ENCODE measurements at places on chromosomes 16 and 17. TPM values are rescaled to one million over a fixed set of nuclear protein-coding genes. Genes with fewer than 3 reads are reported as not detected.

DNA sequence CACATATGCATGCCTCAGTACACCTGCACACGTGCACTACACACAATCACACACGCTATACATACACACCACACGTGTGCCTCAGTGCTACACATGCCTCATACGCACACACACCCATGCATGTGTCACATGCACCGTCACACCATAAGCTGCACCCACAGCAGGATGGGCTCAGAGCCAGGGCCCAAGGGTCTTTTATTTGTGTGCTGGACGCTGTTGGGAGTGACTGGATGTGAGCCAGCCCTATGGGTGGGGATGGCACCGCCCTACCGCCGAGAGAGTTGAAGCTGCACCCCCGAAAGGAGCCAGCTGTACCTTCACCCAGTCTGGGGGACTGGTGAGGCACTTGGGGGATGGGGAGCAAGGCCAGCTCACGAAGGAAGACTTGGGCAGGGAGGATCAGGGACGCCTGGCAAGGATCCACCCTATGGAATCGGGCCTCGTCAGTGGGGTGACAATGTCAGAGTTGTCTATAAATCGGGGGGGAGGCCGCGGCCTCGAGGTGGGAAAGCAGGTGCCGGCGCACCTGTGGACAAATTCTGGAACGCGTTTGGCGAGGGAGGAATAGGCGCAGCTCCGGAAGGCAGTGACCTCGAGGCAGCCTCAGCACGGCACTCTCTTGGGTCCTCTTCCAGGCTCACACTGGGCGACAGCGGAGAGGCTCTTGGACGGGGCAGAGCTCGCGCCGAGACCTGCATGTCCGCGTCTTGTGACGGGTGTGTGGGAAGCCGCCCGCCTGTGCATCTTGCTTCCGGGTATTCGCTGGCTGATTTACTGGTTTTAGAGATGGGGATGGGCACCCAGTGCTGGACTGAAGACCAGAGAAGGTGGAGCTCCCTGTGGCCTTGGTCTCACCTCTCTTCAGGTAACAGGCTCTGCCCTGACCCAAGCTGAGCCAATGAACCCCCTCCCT, 7.3 kb downstream of the RGS11 start:
- no peak for DNase-seq

DNA sequence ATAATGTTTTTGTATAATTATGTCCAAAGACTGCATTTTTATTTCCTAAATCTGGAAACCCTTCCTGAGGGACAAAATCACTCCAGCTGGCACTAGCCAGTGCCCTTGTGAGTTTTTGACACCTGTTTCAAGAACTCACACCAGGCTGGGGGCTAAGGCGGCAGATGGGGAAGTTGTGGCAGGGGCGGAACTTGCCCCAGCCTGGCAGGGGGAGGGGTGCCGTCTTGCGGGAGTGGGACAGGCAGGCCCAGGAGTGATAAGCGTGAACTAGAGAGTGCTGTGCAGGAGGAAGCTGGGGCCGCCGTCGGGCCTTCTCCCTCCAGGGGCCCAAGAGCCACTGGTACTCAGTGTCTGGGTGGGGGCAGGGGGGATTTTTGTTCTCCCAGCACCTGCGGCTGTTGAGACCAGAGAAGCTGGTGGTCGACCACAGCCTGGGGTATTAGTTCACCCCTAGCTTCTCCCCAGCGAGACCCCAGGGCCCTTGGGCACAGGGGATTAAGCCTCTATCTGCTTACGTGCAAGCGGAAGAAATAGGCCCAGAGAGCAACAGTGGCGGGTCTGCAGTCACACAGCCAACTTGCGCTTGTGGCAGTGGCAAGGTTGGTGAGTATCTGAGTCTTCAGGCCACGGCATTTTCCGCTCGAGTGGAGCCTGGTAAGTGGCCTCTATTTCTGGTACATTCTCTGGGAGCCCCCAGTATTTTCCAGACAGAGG, 40.2 kb upstream of the PLCG2 start:
- DNase-seq = no peak

DNA sequence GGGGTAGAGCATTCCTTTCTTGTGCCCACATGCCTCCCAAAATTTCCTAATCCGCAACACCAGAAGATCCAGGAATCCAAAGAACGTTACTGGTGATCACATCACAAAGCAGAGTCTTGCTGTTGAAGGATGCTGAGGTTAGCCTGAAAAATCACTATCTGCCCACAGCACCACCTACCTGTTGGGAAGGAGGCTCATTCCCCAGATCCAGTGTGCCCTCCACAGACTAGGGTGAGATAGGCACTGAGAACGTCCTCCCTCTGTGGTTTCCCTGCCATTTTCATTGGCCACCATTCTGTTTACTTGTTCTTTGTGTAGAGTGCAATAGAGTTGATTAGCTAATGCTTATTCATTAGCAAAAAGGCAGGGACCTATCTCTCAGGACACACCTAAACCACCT, 30.3 kb downstream of the RCVRN start:
- no peak for DNase-seq

GRCh38 chr17:16286947-16287562, 66.2 kb downstream of the CENPV start:
- DNase-seq = peak; percentile 80

- DNase-seq = peak; percentile 96
Observed at GRCh38 chr16:3099732-3100499, 822 bp upstream of the ZSCAN10 start.

- DNase-seq = no peak
Observed at GRCh38 chr16:11797957-11798299, 870 bp upstream of the ZC3H7A start.

DNA sequence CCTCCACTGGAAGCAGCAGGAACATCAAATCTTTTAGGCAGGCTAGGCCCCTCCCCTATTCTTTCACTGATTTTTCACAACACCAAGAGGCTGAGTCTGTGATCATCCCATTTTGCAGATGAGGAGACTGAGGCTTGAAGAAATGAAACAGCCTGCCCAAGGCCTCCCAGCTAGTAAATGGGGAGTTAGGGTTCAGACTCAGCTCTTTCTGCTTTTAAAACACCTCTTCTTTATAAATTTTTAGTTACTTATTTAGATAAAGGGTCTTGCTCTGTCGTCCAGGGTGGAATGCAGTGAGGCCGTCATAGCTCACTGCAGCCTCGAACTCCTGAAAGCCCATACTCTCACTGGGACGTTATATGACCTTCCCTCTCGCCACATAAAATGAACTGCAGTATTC, 82.2 kb downstream of the BMERB1 start:
- no peak for DNase-seq

DNA sequence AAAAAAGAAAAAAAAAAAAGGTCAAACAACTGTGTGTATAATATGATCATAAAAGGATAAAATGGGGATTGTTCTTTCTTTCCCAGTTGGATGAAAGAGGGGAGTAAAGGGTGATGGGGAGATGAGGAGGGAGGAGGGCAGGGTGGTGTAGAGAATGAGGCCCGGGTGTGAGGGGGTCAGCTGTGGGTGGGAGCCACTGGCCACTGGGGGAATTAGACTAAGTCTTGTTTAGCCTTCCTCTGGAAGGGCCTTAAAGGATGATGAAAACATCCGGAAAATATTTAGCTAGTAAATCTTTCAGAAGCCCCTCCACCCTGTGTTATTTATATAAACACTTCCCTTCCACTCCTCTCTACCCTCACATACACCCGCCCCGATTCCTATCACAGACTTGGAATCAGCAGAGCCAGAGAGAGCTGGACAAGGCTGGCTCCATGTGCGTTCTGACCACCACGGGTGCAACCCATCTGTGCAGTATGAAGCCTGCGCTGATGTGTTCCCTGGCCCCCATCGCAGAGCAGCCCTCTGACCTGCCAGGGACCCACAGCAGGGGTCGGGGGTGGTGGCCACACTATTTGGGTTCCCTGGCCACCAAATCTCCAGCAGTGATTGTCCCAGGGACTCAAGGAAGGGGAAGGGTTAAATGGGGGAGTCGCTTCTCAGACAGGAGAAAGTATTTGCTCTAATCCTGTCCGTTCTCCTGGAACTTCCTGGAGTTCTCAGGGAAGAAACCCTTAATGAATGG, 72.7 kb downstream of the GAS7 start:
- no peak for DNase-seq

DNA sequence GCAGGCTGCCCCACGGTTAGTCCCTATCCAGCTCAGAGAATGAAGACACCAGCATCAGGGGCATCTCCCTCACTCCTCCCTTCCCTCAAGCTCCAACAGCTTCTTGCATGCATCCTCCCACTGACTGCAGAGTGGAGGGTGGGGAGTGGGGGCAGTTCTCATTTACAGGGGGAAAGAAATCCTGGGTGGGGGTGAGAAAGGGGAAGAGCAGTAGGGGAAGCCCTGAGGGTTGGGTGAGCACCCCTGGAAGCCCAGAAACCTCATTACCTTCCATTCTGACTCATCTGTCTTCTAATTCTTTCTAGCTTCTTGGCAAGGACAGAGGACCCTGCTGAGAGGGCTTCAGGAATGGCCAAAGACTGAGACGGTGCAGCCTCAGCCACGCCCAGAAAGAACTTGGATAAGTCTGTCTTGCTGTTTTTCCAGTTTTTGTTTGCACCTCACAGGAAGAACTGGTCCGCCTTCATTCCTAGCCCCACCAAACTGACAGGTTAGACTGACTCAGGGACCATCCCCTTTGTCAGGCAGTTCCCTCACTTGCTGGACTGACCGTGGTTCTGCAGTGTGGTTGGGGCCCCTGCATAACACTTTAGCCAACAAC, 52.5 kb upstream of the WSB1 start:
- no peak for DNase-seq

DNA sequence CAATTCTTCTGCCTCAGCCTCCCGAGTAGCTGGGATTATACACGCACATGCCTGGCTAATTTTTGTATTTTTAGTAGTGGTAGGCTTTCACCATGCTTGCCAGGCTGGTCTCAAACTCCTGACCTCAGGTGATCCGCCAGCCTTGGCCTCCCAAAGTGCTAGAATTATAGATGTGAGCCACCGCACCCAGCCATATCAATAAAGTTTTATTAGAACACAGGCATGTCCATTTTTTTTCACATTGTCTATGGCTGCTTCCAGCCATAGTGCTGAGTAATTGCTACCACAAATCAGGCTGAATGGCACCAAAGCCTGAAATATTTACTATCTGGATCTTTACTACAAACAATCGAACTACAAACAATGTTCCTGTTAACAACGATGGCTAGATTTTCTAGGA, 114.4 kb upstream of the IRX6 start:
- DNase-seq = no peak

GRCh38 chr16:62130101-62130500, 93.9 kb upstream of the CDH8 start:
- no peak for DNase-seq

DNA sequence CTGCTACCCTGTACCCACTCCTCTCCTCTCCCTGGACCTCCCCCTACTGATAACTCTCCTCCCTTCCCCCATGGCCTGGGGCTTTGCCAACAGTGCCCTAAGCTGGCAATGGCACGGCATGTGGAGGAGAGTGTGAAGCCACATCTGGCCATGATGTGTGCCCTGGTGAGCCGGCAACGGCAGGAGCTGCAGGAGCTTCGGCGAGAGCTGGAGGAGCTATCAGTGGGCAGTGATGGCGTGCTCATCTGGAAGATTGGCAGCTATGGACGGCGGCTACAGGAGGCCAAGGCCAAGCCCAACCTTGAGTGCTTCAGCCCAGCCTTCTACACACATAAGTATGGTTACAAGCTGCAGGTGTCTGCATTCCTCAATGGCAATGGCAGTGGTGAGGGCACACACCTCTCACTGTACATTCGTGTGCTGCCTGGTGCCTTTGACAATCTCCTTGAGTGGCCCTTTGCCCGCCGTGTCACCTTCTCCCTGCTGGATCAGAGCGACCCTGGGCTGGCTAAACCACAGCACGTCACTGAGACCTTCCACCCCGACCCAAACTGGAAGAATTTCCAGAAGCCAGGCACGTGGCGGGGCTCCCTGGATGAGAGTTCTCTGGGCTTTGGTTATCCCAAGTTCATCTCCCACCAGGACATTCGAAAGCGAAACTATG, 5.2 kb downstream of the TRAF4 start:
- DNase-seq = no peak

- DNase-seq = no peak
Observed at GRCh38 chr17:71846561-71847110, 274.2 kb upstream of the SOX9 start.

DNA sequence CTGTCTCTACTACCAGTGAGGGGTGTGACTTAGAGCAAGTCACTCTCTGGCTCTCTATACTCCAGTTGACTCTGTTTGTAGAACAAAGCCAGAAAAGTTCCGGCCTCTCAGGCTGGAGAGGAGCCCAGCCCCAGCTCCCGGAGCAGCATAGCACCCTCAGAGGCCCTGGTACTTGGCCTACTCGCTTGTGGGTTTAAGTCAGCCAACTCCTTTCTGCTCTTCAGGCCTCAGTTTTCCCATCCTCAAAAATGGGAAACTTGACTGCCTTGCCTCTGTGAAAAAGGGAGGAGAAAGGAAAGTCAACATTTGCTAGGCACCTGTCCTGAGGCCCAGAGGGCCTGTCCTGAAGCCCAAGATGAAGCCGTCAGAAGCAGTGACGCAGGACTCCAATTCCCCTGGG, 1.1 kb downstream of the CHST6 start:
- DNase-seq = no peak

ARL5C gene
- not detected for total RNA-seq

GUCY2D gene
- total RNA-seq = not detected

CCL7 gene
- total RNA-seq = 1.3 TPM

UBE2O gene
- 20.4 TPM for total RNA-seq

CCT6B gene
- total RNA-seq = 2.0 TPM

RHBDF1 gene
- 30.0 TPM for total RNA-seq

CTRL gene
- 1.3 TPM for total RNA-seq

TMEM220 gene
- 20.8 TPM for total RNA-seq

FOXL1 gene
- total RNA-seq = 0.26 TPM

MON1B gene
- 43.9 TPM for total RNA-seq

IGSF6 gene
- 14.7 TPM for total RNA-seq

Data from mesenteric fat pad (tissue), 1 donor.